ENCODE measurements at places on chromosomes 5 and 9. TPM values are rescaled to one million over a fixed set of nuclear protein-coding genes. Genes with fewer than 3 reads are reported as not detected.

DNA sequence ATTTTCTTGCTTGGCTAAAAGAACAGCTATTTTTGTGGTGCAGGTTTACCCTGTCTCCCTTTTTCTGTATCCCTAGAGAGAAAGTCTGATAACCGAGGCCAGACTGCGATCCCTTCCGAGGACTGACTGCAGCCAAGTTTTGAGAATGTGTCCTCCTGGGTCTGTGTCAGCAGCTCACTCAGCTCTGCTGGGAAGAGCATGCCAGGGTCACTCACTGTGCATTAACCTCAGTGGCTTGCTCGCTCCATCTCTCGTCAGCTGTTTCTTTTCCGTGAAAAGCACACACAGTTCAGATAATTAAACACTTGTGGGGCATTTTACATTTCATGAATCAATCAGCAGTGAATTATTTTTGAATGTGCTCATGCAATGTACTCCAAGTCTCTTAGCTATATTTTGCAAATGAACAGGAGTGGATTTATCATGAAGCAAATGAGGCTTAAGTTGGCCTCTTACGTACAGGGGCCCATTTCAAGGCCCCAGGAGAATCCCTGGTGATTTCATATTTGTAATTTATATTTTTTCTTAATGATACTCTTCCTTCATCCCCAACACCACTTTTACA lies 252.1 kb downstream of the SMARCA2 start:
- peak; percentile 54 for DNase-seq

SOX30 gene
- total RNA-seq, result 0.10 TPM

- DNase-seq, result no peak
These were observed 42.1 kb downstream of the SLC46A2 start for GRCh38 chr9:112848316-112849151.

STPG3 gene
- not detected for total RNA-seq

- DNase-seq, result no peak
These were observed 137.6 kb downstream of the SUSD1 start for GRCh38 chr9:112037281-112038016.

NOXA1 gene
- total RNA-seq, result 1.2 TPM

DNA sequence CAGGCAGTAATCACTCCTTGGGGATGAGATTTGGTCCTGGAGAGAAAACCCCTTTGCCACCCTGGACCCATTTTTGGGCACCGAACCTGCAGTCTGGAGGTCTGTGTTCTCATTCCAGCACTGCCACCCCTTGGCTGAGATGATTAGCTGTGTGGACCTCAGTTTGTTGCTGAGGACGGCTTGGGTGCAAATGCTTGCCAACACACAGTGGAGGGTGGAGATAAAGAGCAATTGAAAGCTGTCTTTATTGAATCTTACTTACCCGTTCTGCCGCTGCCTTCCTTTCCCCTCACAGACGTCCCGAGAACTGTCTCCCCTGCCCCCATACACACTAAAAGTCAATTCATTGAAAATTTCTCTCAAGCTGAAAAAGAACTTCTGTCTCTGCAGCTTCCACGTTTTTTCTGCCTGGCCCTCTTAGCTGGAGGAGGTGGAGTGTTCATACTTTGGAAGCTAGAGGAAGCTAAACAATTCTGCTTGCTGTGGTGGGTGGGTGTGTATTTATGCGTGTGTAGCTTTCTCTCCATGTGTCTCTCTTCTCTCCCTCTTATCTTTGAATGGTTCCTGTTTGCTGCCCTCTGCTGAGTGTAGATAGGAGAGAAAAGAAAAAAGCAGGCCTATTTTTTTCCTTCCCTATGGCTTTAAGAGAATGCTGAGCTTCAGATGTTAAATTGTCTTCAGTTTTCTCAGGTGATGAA lies 6.6 kb downstream of the GALNT10 start:
- peak; percentile 54 for DNase-seq

GRCh38 chr5:75089137-75089536 lies 36.8 kb upstream of the GCNT4 start:
- no peak for DNase-seq

ADAM19 gene
- 16.5 TPM for total RNA-seq

PDZD2 gene
- total RNA-seq, result 28.6 TPM

LTC4S gene
- total RNA-seq, result not detected

DNA sequence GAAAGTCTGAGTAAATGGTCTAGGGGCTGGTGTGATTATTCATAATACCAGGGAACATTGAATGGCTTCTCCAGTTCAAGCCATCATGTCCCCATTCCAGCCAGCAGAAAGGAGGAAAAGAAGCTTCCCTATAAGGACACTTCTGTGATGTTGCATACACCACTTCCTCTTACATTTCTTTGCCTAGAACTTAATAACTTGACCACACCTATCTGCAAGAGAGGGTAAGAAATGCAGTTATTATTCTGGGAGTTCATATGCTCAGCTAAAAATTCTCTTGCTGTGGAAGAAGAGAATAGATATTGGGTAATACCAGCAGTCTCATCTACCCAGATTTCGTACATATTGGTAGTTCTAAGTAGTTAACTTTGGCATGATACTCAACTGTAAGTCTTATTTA lies 166.1 kb downstream of the SLC28A3 start:
- no peak for DNase-seq

GRCh38 chr9:17488662-17489061 lies 90.2 kb upstream of the SH3GL2 start:
- DNase-seq, result no peak

SLC45A2 gene
- total RNA-seq, result not detected

DNA sequence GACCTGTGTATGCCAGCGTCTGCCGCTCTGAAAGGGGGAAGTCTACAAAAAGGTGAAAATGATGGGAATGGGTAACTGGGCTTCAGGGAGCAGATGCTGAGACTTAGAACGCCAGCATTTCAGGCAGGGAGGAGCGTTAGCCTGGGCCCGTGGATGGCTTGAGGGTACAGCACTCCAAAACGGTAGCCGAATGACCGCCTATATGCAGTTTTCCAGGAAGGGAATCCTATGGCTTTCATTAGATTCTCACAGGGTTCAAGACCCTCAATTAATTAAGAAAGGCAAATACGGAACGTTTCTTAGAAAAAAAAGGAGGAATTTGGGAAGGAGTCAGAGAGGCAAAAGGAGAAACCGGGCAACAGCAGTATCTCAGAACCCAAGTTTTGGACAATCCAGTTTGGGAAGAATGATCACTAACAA lies 639 bp downstream of the AMACR start:
- peak; percentile 58 for DNase-seq

GRCh38 chr5:149260761-149261160 lies 10.9 kb upstream of the AFAP1L1 start:
- no peak for DNase-seq

- DNase-seq, result no peak
These were observed 335.1 kb downstream of the IZUMO3 start for GRCh38 chr9:24210641-24211040.

GRCh38 chr5:139861021-139861888 lies 65.6 kb downstream of the PSD2 start:
- DNase-seq, result no peak

C7 gene
- total RNA-seq, result 2.2 TPM

DNA sequence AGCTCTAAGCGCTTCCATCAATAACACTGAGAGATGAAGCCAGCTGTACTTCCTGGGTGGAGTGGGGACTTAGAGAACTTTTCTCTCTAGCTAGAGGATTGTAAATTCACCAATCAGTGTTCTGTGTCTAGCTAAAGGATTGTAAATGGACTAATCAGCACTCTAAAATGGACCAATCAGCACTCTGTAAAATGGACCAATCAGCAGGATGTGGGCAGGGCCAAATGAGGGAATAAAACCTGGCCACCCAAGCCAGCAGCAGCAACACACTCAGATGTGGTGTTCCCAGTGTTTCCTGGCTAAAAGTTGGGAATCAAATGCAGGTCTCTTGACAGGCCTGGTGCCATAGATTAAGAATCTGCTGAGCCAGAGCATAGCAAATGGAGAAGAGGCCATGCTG lies 60.5 kb downstream of the ALDH7A1 start:
- DNase-seq, result no peak

GRCh38 chr5:136350343-136350742 lies 15.0 kb downstream of the TRPC7 start:
- no peak for DNase-seq

- no peak for DNase-seq
These were observed 207.6 kb upstream of the CDKN2B start for GRCh38 chr9:22216730-22217172.

CDKN2B-AS1 gene
- not detected for total RNA-seq

GABRA1 gene
- not detected for total RNA-seq

IPO11 gene
- 38.9 TPM for total RNA-seq

DNA sequence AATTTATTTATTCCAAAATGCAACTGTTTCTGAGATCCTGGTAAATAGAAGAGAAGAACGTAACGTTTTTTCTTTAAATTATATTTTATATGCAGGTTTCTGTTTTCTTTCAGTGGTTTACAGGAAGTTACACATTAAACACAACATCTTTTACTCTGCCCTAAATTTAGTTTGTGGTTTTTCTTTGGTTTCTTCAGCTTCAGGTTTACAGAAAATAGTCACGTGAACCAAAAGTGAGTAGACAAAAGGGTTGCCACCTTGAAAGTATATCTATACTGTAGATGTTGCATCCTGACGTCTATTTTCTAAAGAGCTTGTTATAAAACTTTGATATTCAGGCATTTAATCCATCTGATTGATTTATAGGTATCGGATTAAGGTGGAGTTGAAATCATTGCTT lies 1236.6 kb downstream of the MAT2B start:
- DNase-seq, result no peak

GRCh38 chr9:94996641-94997040 lies 270.1 kb downstream of the AOPEP start:
- DNase-seq, result no peak

DNA sequence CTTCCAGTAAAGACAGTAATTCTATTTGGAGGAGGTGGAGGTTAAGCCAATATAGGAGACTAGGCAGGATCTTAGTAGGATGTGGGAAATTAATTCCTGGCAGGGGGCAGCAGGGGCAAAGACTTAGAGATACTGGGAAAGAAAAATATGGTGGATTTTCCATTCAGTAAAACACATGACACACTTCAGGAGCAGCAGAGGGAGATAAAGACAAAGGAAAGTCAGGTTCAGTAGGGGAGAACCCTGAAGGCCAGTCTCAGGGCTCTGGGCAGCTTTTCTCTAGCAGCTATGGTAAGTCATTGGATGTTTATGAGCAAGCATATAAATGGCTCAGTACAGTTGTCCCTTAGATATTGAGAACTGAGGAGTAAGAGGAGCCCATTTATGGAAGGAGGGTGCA lies 105.5 kb downstream of the PJA2 start:
- DNase-seq, result no peak

DNA sequence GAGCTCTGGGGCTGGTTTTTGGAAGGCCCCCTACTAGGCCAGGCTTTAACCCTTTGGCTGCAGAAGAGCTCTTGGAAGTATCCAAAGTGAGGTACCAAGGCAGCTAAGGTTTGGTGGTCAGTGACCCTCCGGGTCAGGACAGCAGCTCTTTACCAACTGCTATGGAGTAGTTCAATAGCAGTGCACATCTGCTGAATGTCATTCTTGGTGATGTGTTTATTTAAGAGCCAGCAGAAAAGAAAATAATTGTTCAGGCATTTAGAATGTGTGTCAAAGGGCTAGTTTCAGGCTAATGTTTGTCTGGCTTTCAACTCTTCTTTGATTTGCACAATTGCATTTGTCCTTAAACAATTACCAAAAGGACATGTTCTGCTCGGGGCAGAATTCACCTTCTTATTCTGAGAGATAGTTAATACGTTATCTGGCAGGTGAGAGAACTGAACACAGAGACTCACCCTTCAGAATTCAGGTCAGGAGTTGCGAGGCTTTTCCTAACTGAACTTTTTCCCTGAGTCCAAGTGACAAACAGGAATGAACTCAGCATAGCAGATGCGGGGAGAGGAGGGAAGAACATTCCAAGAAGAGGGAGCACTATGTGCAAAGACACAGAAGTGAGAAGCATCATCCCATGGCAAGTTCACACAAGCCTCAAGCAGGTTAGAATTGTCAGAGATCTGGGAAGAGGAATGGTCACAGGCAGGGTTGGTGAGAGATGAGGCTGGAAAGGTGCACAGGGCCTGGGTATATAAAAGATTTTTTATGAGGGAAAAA lies 556.7 kb upstream of the TLE4 start:
- DNase-seq, result no peak

GRM6 gene
- total RNA-seq, result not detected

OCLN gene
- total RNA-seq, result 8.0 TPM

GRCh38 chr5:124574521-124575436 lies 171.7 kb downstream of the ZNF608 start:
- DNase-seq, result no peak

DNA sequence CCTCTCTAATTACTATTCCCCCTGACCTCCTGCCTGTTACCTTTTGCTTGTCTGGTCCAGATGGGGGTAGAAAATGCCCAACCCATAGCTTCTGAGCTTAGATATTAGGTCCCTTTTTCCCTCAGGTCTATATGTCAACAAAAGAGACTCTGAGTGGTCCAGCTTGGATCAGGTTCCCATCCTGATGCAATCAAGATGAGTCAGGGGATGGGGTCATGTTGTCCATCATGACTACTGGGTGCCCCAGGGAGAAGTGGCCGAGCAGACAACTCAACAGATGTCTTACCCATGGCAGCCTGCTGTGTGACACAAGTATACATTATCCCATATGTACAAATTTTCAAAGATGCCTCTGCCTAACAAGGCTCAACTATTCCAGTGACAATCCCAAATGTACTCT lies 9.1 kb upstream of the ANKH start:
- no peak for DNase-seq

IRX1 gene
- 1.6 TPM for total RNA-seq

- DNase-seq, result no peak
These were observed 2.2 kb downstream of the THBS4 start for GRCh38 chr5:80037366-80037765.

DNA sequence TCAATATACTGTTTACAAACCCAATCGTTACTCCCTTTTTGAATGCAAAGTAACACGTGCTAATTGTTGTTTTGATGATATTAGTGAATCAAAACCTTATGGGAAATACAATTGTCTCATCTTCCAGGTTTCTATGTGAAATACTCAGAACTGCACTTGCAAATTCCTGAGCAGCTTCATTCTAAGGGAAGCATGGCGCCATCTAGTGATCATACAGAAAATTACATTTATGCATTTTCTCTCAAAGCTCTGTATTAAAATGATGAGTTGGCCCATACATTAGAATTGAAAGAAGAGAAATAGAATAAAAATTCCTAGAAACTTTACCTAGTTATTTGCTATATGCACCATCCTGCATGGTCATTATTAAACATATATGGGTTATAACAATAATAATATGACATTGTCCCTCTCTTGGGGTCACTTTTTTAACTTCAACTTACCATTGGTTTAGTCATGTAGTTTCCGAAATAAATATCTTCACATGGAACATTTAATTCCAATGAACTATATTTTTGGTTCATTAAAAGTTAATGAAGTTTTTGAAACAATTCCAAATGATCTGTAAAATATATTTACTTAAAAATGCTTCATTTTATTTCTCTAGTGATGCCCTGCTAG lies 220.0 kb downstream of the PDE4D start:
- peak; percentile 80 for DNase-seq

DNA sequence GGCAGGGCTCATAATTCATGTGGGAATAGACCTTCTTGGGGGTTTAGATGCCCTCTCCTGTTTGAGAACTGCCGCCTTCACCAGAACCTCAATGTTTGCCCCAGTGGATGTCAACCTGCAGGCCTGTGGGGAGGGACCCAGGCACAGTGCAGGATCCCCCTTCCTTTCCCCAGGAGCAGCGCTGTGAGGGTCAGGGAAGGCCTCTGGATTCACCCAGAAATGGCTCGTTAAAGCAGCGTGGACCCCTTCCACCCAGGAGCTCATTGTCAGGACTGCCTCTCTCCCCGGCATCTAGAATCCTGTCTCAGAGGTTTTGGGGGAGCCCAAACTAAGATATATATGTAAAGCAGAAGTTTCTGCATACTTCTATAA lies 188.3 kb downstream of the GADD45G start:
- DNase-seq, result no peak

Data from tongue (tissue), 3 donors.